ENCODE measurements at places on chromosomes 6 and 20.

- DNase-seq = no peak
Observed at GRCh38 chr6:147310521-147310920, 106.3 kb downstream of the STXBP5 start.

GRCh38 chr6:15522856-15523529 is 139.8 kb downstream of the DTNBP1 start:
- no peak for DNase-seq

DNA sequence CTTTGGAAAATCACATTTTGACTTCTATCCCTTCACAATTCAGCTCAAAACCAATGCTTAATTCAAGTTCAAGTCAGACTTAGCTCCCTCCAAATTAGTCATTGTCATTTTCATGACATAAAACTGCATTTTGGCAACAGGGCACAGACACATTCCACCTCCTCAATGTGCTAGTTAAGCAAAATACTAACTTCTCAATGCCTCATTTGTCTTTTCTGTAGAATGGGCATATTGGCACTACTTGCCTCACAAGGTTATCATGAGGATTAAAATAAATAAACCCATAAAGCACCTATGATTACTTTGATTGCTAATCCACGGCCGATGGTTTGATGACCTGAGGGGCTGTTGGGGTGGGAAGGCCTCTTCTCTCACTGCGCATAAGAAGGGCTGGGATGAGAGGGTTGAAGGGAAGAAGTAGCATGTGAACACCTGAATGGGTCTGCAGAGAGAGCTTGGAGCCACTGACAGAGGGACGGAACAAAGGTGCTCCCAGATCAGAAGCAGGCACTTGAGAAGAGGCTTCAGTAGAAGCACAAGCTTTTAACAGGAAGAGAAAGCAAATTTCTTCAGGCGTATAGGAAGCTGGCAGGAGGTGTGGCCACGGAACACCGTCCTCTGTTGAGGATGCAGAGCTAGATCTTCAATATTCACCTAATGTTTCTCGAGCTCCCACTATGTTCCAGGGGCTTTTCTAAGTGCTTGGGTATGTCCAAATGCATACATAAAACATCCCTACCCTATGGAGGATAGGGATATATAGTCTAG is 11.7 kb upstream of the TBC1D7 start:
- DNase-seq = no peak

DNA sequence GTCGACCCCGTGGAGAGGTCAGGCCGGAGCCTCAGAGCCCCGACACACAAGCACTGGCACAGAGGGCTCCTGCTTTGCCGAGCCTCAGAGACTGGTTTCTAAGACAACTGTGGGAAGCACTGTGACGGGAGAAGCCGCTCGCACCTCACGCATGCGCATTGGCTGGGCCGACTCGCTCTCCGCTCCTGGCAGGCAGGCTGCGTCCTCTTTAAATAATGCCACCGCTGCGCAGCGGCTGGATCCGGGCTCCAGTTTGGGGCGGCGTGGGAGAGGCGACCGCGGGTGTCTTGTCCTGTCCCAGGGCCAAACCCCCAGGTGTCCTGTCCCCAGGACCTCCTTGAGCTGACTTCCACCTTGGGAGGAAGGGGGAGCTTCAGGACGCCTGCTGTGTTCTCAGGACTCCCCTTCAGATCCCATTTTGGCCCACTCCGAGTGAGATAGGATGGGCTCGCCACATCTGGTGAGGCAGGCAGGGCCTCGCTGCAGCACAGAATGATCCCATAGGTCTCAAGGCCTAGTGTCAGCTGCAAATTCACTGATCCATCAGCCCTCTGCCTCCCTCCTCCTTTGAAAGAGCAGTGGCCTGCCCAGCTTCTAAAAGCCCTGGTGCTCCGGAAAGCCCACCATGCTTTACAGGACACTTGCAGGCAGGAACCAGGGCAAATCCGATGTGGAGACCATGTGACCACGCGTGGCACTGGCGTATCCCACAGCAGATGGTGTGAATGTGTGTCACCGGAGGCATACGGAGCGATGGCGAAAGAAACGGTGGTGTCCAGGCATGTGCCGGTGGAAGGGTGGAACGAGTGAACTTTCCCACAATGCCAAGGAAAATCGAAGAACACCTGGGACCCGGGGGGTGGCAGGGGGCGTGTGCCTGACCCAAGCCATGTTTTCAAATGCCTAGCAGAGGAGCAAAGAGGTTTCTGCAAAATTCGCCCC is 169.3 kb upstream of the ZNF337 start:
- DNase-seq = no peak

DNA sequence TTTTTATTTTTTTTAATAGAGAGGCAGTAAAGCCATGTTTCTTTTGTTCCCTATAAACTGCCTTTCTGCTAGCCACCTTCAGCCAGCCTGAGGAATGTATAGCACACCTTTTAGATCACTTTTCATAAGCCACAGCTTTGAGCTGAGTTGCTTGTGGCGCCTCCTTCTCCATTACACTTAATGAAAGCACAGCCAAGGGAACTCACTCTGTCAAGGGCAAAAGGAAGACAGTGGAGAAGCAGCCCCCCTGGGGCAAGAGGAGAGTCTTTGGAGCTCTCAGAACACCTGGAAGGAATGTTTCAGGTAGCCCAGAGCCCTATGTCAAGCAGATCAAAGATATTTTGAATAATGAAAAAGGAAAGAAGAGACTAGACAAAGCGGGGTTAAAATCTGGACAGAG is 235.1 kb downstream of the CLIC5 start:
- DNase-seq = no peak

DNA sequence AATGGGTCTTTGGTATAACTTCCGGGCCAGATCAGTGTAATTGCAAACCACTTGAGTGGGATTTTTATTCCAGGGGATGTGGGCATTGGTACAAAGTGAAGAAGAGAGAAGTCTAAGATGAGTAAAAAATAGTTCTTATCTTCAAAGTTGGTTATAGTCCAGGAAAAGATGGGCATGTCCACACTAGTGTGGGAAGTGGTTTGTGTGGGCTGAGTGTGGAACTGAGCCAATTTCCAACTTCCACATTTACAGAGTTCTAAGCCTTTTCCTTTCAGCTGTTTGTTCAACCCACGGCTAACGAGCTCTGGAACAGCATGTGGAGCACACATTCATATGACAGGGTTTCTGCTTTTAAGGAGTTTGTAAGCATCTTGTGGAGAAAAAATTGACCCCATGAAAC is 72.3 kb upstream of the IFNGR1 start:
- no peak for DNase-seq

GRCh38 chr6:33207552-33208090 is 679 bp upstream of the RING1 start:
- DNase-seq = peak; percentile 32

DNA sequence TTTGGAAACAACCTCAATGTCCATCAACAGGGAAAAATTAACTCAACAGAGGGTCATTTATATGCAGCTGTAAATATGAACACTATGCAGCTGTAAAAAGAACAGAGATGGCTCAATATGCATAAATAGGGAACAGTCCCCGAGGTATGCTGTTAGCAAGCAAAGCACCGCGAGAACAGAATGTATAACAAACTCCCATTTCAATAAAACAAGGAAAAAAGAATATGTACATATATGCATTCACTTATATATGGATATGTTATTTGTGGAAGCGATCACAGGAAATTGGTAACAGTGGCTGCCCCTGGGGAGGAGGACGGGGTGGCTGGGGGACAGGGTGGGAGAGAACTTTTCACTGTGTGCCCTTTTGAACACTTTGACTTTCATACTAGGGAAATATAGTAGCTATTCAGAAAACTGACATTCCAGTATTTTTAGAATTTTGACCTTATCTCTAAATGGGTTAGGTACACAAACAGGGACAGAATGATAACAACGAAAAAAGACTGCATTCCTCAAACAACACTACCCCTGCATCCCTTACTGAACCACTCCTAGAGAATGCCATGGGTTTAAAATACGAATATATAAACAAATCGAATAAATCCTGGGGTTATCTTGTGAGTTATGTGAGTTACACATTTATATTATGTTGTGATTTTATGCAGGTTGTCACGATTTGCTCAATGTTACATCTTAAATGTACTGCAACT is 64.5 kb downstream of the KCNB1 start:
- no peak for DNase-seq

DNA sequence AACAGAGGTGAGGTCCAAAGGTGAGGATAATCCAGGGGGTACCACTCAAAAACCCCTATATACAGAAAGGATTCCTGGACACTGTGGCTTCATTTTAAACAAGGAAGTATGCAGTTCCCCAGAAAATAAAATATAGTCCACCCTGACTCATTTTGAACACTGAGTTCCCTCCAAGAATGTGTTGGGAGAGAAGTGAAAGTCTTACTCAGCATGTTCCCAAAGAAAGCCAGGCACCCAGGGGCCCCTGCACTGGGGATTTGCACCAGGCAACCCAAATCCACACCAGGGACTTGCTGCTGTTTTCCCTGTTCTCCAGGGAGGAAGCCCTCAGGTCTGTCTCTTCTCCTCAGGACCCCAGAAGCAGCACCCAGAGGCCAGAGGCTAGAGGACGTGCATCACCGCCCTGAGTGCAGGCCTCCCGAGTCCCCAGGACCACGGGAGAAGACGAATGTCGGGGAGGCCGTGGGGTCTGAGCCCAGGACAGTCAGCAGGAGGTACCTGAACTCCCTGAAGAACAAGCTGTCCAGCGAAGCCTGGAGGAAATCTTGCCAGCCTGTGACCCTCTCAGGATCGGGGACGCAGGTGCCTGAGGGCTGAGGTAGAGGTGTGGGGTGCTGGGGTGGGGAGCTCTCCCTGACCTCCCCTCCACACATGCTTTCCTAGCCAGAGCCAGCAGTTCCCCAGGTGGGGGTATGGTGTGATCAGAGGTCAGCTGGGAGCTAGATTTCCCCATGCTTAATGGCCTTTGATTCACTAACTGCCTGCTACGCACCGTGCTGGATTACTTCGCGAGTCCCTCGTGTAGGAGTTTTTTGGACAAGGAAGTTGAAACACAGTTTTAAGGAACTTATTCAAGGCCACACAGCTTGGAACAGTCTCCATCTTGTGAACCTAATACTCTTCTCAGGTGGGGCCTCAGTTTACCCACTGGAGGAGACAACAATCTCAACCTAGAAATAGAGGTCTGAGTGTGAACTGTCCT is 3.3 kb downstream of the FGD2 start:
- DNase-seq = no peak

DNA sequence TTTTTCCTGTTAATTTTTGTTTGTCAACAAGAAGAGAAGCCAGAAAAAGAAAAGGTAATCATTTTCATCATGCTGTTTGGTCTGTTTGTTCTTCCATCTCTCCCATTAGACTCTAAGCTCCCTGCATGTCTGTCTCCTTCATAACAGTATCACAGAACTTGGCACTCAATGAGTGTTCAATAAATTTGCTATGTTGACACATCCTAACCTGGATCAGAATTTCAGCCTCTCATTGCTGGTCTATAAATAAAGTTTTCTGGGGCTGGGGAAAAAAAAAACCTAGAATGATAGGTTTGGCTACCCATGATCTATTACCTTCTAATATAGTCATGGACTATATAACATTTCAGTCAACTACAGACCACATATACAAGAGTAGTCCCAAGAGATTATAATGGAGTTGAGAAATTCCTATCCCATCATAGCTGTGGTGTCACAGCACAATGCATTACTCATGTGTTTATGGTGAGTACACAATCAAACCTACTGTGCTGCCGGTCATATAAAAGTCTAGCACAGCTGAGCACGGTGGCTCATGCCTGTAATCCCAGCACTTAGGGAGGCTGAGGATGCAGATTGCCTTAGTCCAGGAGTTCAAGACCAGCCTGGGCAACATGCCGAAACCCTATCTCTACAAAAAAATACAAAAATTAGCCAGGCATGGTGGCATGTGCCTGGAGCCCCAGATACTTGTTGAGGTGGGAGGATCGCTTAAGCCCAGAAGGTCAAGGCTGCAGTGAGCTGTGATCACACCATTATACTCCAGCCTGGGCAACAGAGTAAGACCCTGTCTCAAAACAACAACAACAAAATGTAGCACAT is 5.9 kb downstream of the NUDT3 start:
- no peak for DNase-seq

GRCh38 chr6:125918230-125918629 is 38.3 kb upstream of the HINT3 start:
- no peak for DNase-seq

GRCh38 chr6:129141499-129141898 is 258.6 kb downstream of the LAMA2 start:
- no peak for DNase-seq

- DNase-seq = no peak
Observed at GRCh38 chr20:1474817-1475603, 8.4 kb upstream of the NSFL1C start.

GRCh38 chr6:139066080-139066479 is 37.5 kb downstream of the ABRACL start:
- no peak for DNase-seq

GRCh38 chr6:50850223-50851048 is 31.8 kb downstream of the TFAP2B start:
- DNase-seq = no peak

DNA sequence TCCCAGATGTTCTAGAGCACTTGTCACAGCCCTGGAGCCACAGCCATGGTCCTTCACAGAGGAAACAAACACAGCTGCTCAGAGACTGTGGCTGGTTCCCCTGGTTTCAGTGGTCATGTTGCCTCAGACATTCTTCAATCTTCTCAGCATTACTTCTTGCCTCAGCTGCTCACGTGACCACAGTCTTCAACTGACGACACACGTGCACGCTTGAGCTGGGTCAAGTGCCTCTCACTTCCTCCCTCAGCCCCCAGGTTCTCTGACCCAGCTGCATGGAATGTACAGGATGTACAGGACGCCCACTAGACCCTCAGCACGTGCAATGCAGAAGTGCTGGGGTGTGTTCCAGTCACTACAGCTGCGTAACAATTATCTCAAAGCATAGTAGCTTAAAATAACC is 159.8 kb upstream of the GGTLC1 start:
- no peak for DNase-seq

DNA sequence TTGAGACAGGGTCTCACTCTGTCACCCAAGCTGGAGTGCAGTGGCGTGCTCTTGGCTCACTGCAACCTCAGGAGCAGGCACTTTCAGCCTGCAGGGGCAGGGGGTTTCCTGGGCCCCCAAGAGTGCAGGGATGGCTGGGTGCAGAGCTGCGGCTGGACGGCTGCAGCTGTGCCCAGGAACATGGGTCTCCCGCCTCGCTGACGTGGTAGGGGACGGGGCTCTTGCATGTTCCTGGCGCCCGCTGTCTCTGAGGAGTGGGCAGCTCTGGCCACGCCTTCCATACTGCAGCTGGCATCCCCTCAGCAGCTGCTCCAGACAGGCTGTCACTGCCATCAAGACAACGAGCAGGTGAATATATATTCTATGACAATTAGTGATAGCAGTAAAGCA is 2.2 kb upstream of the DEK start:
- no peak for DNase-seq

GRCh38 chr20:13119583-13119982 is 101.5 kb upstream of the ISM1 start:
- peak; percentile 58 for DNase-seq

DNA sequence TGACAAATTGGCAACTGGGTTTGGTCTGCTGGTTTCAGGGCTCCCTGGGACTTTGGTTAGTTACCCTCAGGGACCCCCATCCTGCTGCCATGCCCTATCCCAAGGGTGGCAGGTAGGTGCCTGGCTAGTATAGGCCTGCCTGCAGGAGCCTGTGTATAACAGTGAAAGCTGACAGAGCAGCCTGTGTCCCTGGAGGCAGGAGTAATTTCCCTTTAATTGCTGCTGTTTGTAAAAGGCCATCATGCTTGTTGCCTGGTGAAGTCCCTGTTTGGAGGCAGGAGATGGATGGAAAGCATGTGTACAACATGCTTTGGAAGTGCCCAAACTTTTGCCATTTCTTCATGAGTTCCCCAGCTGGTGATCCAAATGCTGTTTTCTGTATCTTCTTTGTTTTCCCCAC is 30.1 kb downstream of the CMTR1 start:
- DNase-seq = no peak

- DNase-seq = no peak
Observed at GRCh38 chr20:37866051-37866450, 36.9 kb upstream of the VSTM2L start.
